ENCODE measurements at places on chromosomes 5 and 9.

GRCh38 chr9:79049371-79049770, 522.4 kb upstream of the TLE4 start:
- DNase-seq = no peak

DNA sequence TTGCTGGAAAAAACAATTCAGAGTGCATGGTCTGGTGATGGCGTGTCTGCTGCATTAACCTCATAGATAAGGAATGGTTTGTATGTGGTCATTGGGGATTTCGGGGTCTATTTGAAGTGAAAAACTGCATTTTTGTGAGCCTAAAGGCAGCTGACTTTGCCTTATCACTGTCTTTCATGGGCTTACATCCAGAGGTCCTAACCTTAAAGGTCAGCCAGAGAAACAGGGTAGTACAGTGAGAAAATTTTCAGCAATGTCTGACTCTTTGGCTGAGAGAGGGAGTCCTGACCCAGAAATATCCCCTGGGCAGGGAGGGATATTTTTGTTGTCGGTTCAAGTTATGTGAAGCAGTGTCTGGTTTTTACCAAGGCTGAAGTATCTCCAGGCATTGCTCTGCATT, 5.7 kb downstream of the PCSK5 start:
- DNase-seq = no peak

DNA sequence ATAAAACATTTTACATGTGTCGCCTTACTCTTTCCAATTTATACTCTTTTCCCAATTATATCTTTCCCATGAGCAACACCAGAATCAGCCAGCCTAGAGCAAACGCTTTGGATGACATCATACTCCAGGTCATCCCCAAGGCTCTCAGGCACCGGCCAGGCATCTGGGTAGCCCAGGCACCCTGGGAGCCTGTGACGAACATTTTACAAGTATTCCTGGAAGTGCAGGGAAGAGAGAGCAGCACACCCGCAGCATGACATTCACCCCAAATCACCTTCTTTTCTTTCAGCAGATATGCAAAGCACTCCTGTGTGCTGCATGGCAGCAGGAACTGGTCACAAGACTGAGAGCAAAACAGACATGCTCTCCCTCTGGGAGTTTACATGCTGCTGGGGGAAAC, 75.7 kb upstream of the SMIM23 start:
- no peak for DNase-seq

DNA sequence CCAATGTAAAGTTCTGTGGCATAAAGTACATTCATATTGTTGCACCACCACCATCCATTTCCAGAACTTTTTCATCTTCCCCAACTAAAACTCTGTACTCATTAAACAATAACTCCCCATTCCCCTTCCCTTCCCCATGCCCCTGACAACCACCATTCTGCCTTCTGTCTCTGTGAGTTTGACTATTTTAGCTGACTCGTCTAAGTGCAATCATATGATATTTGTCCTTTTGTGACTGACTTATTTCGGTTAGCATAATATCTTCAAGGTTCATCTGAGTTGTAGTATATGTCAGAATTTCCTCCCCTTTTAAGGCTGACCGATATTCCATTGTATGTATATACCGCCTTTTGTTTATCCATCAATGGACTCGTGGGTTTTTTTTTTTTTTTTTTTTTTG, 29.0 kb upstream of the SMU1 start:
- no peak for DNase-seq

GRCh38 chr5:50653946-50654345, 12.5 kb upstream of the PARP8 start:
- DNase-seq = no peak

DNA sequence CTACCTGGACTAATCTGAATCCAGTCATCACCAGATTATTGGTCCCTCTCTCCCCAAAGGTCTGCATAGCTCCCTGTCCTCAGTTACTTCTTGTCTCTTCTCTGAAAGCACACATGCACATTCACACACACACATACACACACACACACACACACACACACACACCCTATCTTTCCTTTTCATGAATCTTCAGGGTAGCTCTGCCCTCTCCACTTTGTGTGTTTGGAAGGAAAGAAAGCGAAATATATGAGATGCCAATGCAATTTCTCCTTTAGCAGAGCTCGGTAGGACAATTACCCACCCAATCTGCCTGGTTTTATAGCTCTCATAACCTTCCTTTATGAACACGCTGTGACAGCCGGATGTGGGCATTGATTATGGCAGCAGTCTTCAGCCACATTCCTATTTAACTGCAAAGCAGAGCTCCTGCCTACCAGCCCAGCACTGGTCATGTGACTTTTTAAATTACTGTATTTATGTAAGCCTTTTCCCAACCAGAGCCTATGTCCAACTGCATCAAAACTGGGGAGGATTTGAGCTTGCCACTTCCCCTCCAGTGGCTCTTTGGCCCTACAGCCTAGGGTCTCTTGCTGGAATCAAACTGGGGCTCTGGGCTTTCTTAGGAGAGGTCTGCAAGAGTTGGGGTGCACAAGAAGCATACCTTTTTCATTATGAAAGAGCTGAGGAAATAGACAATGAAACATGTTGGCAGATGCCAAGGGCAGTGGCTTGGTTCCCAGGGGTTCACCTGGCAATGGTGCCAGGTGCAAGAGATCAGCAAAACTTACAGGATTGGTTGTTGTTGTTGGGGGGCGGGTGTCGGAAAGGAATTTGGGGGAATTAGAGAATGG, 20.8 kb upstream of the MATR3 start:
- DNase-seq = no peak

GRCh38 chr9:78358329-78359051, 61.6 kb downstream of the PSAT1 start:
- DNase-seq = no peak

DNA sequence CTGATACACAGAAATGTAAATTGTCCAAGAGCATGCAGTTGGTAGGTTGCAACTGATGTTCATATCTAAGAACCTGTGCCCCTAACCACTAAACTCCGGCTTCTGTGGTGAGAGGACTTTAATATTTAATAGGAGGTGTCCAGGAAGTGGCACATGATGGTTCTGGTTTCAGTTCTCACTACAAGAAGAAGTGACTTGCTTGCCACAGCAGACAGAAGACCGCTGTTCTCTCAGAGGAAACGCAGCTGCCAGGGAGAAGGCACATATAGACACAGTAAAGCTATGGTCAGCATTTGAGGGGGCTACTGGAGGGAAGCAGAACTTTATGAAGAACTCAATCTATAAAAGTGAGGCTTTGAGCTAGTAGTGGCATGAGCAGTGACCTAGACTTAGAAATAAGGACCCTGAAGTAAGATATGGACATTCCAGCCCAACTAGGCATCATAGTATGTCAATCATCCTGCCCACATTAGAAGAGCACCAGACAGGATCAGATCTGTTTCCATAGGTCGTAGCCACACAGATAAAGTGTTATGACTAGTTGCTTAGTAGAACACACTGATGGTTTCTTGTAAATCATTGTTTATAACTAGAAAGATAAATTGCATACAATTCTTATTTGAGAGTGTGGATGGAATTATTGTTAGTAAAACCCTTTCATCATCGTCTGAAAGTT, 36.4 kb upstream of the DAB2 start:
- DNase-seq = no peak

GRCh38 chr5:130520211-130520610, 615.9 kb downstream of the CHSY3 start:
- no peak for DNase-seq

GRCh38 chr5:136046246-136046645, 17.5 kb downstream of the TGFBI start:
- DNase-seq = no peak

GRCh38 chr5:154215571-154216325, 25.2 kb downstream of the GALNT10 start:
- no peak for DNase-seq

- no peak for DNase-seq
These were observed 1.9 kb upstream of the ANKRD18A start for GRCh38 chr9:38622288-38622674.

DNA sequence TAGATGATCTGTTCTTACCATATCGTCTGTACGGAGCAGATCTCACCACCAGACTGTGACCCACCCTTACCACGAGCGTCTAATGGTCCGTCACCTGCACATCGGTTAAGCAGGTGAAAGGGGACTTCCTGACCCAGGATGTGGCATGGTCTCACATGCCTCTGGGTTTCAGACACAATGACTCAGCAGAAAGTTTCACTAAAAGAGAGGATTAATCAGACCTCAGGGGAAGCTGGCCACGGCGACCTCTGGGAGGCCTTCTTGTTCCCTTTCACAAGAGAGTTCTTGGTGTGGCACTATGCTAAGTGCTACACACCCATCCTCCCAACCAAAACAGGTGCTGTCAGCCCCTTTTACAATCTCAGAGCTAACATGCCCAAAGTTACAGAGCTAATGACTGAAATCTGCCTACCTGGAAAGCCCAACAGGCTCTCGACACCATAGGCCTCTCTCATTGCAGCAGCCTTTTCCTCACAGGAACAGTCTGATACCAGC, 41.6 kb downstream of the ADAMTS12 start:
- DNase-seq = no peak

DNA sequence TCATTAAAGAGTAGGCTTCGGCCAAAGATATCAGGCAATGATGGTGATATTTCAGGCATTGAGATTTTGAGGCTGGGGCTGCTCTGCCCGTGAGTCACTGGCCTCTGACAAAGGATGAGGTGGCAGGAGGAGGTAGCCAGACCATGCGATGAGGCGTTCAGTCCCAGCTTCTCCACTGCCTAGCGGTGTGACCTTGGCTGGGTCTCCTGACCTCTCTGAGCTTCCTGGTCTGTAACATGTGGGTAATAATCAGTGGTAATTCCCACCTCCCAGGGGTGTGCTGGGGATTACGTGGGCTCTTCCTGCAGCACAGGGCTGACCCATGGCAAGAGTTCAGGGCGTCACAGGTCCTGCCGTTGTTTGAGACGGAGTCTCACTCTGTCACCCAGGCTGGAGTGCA, 73.2 kb upstream of the RAPGEF1 start:
- DNase-seq = no peak
